ENCODE measurements at places on chromosomes 1 and 21.

- no peak for DNase-seq
These were observed 84.1 kb upstream of the C21orf91 start for GRCh38 chr21:17903029-17903806.

DNA sequence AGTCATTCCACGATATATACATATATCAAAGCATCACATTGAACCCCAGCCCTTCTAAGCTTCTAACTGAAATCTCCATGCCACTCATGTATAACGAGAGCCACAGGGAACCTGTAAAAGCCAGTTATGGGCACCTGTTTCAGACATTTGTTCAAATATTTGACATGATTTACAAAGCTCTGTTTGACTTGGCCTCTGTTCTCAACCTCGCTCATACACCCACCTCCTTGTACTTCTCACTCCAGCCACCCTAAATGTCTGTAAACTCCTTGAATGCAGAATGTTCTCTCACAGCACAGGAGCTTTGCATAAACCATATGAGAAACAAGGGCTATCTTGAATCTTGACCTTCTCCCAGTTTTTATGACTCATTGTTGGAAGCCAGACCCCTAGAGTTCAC, 36.9 kb upstream of the CD2 start:
- no peak for DNase-seq

- no peak for DNase-seq
These were observed 446.1 kb upstream of the PROX1 start for GRCh38 chr1:213541641-213542040.

- DNase-seq, result no peak
These were observed 766 bp downstream of the CNIH3 start for GRCh38 chr1:224616756-224617409.

DNA sequence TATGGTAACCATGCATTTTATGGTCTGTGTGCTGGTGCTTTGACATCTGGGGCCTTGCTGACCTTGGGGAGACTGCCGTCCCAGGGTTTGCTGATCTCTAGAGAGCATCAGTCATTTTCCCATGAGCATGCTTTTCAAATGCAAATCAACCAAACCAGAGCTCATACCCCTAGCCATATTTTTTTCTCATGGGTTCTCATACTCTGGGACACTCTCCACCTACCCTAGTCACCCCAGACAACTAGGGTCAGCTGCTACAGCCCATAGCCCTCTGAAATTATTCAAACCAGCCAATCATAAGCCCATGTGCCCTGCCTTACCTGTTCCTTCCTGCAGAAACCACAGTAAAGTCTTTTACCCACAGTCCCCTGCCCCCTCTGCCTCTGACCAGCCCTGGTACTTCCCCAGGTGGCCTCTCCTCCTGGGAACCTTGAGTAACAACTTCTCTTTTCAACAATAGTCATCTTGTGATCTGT, 132.0 kb downstream of the MAP3K21 start:
- no peak for DNase-seq

DNA sequence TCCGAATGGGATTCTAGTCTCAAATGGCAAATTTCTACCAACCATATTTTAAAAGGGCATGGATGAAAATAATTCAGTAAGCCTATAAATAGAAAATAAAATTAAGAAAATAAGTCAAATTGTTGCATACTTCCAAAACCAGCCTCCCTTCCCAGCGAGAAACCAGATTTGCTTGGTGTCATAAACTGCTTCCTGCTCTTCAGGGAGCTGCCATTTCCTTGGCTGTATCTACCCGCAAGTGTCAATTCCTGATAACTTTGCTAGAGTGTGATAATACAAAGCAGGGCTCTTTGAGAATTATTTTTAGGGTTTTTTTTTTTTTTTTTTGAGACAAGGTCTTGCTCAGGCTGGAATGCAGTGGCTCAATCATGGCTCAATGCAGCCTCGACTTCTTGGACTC, 62.3 kb downstream of the S1PR1 start:
- DNase-seq, result no peak

DNA sequence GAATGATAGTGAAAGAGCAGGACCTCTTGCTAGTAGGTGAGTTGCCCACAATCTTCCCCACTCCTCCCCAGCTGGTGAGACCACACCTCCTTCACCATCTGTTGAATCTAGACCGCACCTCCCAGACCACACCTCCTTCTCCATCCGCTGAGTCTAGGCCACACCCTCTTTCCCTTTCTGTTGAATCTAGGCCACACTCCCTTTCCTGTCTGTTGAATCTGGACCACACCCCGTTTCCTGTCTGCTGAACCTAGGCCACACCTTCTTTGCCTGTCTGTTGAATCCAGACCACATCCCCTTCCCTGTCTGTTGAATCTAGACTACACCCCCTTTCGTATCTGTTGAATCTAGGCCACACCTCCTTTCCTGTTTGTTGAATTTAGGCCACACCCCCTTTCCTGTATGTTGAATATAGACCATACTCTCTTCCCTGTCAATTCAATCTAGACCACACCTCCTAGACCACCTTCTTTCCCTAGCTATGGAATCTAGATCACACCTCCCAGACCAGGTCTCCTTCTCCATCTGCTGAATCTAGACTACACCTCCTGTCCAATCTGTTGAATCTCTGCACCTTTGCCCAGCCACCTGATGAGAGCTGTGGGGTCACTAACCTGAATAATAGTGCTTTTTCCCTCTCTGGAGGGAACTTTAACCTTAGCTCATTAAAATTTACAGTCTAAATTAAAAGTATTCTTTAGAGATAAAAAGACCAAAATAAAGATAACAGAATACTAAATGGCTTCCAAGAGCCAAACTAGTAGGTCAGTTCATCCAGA, 116.3 kb downstream of the DAB1 start:
- DNase-seq, result no peak

GRCh38 chr1:4825800-4826450, 171.5 kb downstream of the AJAP1 start:
- no peak for DNase-seq

GRCh38 chr1:32200226-32201010, at the start of gene CCDC28B:
CCDC28B (plus strand) TSS chr1:32200595; CDS start chr1:32201936, 1,341 bp downstream.
- no peak for DNase-seq

DNA sequence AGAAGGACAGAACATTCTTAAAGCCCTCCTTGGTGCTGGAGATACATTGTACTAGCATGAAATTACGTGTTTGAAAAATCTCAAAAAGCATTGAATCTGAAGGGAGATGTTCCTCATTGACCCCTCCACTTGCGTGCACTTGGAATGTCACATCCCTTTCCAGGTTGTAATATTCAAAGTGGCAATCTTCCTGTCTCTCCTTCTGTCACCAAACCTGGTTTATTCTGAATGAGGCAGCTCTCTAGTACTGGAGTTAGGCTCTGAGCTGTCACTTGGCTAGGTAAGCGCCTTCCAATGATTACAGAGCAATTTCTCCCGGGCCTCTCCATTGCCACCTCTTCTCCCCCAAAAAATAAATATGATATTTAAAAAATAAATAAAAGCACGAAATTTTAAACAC, 855 bp downstream of the DSCAM start:
- no peak for DNase-seq

DNA sequence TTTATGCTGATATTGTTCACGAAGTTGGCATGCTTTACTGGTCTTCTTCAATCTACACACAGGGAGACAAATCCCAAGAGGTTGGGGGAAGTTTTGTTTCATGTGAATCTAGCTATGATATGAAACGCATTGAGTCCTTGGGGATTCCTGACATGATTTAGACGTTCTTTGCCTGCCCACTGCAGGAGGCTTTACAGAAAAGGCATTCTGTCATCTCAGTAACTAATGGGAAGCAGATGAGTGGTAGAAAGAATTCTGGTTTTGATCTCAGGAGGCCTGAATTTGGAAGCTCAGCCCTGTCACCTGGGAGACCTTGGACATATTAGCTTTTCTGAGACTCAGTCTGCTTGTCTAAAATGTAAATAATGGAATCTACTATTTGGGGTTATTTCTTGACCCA, 383.0 kb upstream of the NFIA start:
- DNase-seq, result no peak

- DNase-seq, result no peak
These were observed 183.6 kb upstream of the NR5A2 start for GRCh38 chr1:199843861-199844260.

- DNase-seq, result no peak
These were observed 70.6 kb upstream of the RAB3GAP2 start for GRCh38 chr1:220342853-220343252.

GRCh38 chr21:45540601-45540970, 1.7 kb downstream of the SLC19A1 start:
- DNase-seq, result no peak

DNA sequence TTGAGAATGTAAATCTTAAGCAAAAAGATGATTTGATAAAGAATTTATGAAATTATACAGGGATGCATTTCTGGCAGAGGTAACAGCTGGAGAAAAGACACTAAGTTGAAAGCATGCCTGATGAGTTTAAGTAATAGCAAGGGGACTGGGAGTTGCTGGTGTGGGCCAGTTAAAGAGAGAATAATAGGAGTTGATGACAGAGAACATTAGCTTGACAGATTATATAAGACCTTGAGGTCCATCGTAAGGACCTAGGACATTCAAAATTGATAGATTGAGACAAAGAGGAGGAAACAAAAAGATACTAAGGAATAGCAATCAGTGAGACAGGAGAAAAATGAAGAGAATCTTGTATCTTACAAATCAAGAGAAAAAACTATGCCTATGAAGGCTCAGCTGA, 84.7 kb upstream of the TMPRSS15 start:
- DNase-seq, result no peak

- no peak for DNase-seq
These were observed 80.3 kb downstream of the KCNT2 start for GRCh38 chr1:196527919-196528318.

DNA sequence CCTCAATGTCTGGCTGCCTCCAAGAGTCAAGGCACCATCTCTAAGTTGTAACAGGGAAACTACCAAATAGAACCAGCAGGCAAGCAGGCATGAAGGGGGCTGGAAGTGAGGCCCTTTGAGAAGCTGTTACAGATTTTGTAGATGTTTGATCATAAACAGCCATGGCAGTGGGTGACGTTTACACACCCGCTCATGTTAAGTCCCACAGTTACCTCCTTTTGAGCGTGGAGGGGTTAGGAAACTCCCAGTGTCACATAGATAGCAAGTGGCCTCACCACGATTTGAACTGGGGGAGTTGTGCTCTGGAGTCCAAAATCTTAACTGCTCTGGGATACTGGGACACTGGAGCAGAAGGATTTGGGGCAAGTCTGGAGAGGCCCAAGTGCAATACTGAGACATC, 192.4 kb downstream of the HIVEP3 start:
- no peak for DNase-seq

DNA sequence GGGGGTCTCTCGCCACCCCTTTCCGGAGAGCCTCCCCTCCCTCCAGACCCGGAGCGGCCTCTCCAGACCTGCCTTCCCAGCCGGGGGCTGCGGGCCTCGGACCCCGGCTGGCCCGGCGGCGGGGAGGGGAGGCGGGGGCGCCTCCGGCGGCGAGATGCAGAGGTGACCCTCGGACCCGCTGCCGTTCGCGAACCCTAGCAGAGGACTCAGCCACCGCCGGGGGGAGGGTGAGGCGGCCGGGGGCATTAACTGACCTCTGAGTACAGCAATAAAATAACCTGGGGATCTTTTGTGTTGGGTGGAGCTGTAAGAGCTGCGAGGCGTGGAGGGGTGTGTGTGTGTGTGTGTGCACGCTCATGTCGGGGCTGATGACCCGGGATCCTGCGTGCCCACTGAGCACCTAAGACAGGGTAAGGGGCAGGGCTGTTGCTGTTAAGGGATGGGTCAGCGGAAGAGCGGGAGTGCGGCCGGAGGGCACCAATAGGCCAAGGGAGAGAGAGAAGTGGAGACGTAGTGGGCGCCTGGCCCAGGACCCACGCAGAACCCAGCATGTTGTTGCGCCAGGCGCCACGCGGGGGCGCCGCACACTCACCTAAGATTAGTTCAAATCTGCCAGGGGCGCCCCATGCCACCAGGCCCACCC, 6.3 kb downstream of the HAPLN2 start:
- no peak for DNase-seq

GRCh38 chr1:108686614-108687313, 5.3 kb upstream of the PRPF38B start:
- no peak for DNase-seq

- DNase-seq, result no peak
These were observed 5.3 kb upstream of the C1orf115 start for GRCh38 chr1:220684890-220685289.

- DNase-seq, result no peak
These were observed 14.7 kb downstream of the NEK2 start for GRCh38 chr1:211660718-211661222.

DNA sequence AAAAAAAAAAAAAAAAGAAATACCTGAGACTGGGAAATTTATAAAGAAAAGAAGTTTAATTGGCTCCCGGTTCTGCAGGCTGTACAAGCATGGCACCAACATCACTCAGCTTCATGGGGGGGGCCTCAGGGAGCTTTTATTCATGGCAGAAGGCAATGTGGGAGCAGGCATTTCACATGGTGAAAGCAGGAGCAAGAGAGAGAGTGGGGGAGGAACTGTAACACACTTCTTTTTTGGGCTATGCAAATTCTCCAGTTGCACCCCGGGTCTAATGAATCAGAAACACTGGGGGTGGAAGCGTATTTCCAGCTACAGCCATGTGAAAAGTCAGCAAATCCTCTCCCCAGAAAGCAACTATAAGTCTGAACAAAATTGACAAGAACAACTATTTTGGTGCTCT, 11.8 kb upstream of the SOD1 start:
- DNase-seq, result no peak

- DNase-seq, result no peak
These were observed 544.3 kb downstream of the KCNT2 start for GRCh38 chr1:196063952-196064351.

DNA sequence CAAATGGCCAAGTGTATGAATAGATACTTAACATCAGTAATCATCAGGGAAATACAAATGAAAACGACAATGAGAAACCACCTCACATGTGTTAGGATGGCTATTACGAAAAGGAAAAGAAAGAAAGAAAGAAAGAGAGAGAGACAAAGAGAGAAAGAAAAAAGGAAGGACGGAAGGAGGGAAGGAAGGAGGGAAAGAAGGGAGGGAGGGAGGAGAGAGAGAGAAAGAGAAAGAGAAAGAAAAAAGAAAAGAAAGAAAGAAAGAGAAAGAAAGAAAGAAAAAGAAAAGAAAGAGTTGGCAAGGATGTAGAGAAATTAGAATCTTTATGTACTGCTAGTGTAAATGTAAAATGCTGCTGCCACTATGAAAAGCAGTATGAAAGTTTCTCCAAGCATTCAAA, 90.7 kb upstream of the DPT start:
- no peak for DNase-seq

DNA sequence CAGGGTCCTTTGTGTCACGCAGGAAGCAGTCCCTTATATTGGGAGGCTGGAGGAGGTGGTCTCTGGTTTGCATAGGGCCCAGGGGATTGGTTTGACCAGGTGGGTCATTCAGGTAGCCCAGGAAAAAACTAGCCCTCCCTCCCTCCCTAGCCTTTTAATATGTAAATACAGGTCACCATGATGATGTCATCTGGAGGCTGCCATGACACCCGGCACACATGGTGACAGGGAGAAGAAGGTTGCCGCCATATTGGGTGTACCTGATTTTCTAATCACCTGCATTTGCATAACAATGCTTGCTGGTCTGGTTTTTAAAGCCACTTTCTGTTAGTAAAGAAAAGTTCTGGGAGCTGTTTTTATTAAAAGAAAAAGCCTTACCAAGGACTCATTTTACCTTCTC, 791.0 kb upstream of the ADGRL4 start:
- DNase-seq, result no peak

GRCh38 chr21:36065497-36066036, 4.3 kb upstream of the CBR1 start:
- no peak for DNase-seq

All from cortex of kidney (tissue), 1 donor.